ENCODE measurements at places on chromosomes 16 and 17.

GRCh38 chr16:82201351-82201750 lies 31.3 kb upstream of the MPHOSPH6 start:
- DNase-seq: no peak

- no peak for DNase-seq
Observed at GRCh38 chr16:30840611-30841010, 53.3 kb downstream of the BCL7C start.

- DNase-seq: no peak
Observed at GRCh38 chr16:17759451-17760390, 289.0 kb upstream of the XYLT1 start.

DNA sequence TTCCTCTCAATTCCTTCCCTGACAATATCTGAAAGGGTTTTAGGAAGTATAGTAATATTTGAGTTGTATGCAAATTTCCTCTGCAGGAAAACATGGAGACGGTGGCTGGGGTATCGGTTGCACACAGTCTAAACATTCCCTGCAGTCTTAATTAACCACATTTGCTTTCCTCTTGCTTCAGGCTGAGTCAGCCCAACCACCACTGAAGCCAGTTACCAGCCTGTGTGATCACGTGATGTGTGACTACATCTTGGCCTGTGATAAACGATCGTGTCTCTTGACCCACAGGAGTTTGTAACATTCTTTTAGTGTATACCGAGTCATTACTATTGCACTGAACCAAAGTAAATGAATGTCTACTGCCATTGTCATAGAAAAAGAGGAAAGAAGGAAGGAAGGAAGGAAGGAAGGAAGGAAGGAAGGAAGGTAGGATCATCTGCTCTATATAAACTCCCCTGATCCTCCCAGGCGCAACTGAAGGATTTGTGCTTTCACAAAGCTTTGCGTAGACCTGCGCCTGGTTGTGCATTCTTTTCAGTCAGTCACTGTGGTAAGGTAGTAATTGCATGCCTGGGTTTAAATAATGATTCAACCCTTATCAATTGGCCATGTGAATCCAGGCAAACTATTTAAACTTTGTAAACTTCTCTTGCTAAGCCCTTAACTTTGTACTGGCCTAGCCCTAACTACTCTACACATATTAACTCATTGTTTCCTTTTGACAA lies 280.6 kb upstream of the SALL1 start:
- DNase-seq: peak; percentile 99

GRCh38 chr17:64315032-64315490 lies 52.0 kb upstream of the TEX2 start:
- no peak for DNase-seq

GRCh38 chr16:14405611-14406537 lies 224.2 kb downstream of the PARN start:
- no peak for DNase-seq

GRCh38 chr17:79112471-79112870 lies 37.8 kb downstream of the ENGASE start:
- no peak for DNase-seq

- no peak for DNase-seq
Observed at GRCh38 chr16:52265446-52265861, 281.5 kb downstream of the TOX3 start.

- DNase-seq: no peak
Observed at GRCh38 chr16:79018650-79019429, 581.7 kb downstream of the MAF start.

- DNase-seq: no peak
Observed at GRCh38 chr16:47065766-47066688, 77.7 kb downstream of the NETO2 start.
